AG20443 (cell line): ENCODE measurements at places on chromosomes 3 and 15.

DNA sequence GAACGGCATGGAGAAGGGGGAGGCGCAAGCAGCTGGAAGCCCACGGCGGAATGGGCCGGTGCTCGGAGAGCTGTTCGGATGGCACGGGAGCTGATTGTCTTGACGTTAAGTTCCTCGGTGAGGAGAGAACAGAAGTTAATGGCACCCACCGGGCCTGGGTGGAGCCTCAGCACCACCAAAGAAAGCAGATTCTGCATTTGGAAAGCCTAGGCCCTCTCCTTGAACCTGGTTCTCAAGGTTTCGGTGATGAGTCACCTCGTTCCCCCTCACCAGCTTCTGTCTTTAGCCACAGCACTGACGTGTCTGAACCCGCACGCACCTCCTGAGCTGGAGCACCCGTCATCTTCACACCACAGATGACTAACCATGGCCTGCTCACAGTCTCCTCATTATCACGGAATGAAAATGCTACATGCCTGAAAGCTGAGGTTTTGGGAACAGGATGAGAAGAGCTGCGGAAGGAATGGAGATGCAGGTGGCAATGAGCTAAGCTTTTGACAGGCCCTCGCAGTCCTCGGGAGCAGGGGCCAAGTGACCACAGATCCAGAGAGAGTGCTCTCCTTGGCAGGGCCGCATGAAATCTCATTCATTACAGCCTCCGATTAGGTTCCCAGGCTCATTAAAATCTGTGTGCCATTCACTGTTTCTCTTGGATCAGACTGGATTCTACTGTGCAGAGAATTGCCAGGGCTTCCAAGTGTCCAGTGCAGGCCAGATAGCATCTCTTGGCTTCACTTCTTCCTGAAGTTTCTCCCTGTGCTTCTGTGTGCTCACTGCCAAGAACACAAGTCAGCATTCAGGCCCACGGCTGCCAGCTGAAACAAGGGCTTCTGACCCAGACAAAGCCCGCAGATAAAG, 96.3 kb upstream of the DLG1 start:
- peak; percentile 97 for DNase-seq

- DNase-seq = no peak
Measured at GRCh38 chr3:140166861-140167599, 232.0 kb downstream of the CLSTN2 start.

GRCh38 chr3:159390656-159391212, 588.9 kb downstream of the MFSD1 start:
- DNase-seq = no peak

DNA sequence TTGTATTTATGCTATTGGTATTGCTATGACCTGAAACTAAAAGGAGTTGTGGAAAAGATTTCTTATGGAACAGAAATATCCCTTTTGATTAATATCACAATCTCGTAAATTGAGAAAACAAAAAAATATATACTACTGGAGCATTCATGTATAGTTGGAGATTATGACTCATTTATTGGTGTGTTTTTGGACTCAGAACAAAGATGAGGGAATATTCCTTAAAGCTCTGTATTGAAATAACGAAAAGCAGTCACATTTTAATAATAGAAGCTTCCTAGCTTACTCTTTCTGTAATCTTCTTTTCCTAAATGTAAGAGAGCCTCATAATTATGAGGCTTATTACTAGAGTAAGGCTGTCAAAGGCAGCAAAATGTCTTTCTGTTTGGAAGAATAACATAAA, 14.3 kb downstream of the CTNNB1 start:
- DNase-seq = no peak

- DNase-seq = peak; percentile 72
Measured at GRCh38 chr3:129557548-129557894, 14.5 kb downstream of the H1-8 start.

DNA sequence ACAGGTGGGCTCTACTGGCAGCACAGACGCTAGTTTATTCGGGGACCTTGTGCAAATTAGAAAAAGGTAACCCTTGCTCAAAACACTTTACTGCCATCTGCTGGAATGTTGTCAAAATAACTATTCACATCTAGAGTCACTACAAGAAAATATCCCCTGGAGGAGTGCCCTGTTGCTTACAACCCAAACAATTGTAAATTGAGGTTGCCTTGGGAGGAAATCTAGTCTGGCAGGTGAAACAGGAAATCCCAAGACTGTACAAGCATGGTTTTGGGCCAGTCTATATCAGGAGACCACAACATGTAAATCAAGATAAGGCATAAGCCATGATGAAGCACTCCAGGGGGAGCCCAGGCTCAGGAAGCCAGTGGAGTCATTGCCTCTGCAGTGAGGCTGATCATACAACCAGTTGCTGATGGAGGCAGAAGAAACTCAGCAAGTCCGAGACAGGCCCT, 136.8 kb upstream of the ACP3 start:
- peak; percentile 52 for DNase-seq

DNA sequence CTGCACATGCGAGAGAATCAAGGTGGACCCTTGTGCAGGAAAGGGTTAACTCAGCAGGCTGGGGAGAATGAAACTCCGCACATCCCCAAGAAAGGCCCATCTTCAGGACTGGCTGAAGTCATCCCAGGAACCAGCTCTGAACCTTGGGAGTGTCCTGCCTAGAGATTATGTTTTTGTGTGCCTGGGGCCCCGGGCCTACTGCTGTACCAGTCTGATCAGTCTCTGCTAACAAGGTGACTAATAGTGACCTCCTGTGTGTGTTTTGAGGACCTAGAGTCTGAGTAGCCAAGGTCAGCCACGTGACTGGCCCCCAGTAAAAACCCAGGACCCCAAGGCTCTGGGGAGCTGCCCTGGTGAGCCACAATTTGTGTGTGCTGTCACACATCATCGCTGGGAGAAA, 58.2 kb downstream of the CYFIP1 start:
- DNase-seq = no peak

- no peak for DNase-seq
Measured at GRCh38 chr3:22728406-22728805, 474.7 kb upstream of the UBE2E2 start.

DNA sequence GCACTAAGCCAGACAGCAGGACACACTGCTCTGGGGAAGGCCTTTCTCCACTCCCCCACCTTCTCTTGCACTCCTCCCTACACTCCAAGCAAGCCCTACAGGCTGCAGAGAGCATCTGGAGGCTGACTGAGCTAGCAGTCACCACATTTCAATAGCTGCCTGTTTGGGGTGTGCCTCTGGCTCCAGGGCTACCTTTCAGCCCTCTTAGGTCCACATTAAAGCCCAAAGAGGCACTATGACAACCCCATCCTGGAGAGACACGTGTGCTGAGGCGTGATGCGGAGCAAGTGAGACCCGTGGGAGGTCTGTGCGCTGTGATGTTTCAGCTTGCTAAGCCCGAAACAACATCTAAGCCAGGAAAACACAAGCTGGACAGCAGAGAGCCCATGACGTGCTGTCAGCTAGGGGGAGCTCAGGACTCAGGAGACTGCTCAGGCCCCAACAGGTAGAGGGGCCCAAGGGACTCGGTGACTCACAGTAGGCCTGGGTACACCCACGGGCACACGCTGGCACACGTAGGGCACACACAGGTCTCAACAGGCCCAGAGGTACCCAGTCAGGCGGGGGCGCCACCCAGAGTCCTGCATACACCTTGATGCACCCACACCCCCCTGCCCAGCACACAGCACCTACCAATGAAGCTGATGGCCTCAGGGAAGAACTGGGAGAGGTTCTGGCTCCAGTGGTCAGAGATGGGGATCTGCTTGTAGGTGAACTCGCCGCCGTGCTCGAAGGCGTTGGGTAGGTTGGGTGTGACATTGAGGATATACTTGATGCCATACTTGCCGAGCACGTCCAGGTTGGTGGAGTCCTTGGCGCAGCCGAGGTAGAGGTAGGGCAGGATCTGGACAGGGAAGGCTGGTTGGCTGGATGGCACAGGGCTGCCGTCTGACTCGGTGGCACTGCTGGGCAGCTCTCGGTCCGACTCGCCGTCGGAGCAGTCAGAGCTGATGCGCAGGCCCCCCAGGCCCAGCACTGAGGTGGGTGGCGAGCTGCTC, 2.8 kb downstream of the DUSP7 start:
- DNase-seq = no peak

- DNase-seq = peak; percentile 45
Measured at GRCh38 chr3:12178091-12178820, 19.5 kb upstream of the TIMP4 start.

- peak; percentile 75 for DNase-seq
Measured at GRCh38 chr15:70362886-70363285, 265.2 kb upstream of the TLE3 start.

DNA sequence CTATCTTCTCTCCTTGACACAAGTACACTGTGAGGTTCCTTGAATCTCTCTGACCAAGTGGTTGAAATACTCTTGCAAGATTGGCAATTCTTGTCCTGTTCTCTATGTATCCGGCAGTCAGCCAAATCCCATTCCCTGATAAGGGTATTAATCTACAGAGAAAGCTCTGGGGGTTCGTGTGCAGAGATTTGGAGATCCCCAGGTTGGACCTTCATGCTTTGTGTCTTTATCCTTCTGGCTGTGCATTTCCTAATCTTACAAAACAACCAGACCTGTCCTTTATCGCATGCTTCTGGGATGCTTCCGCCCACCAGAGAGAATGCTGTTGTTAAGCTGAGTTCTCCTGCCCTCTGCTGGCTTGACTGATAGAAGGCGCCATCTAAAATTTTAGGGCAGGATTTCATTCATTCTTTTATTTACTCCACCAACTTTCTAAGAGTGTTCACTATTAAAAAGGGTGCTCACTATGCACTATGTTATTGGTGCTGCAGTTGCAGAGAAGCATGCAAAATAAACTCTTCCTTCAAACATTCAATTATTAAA, 8.6 kb upstream of the SST start:
- DNase-seq = peak; percentile 77

- DNase-seq = no peak
Measured at GRCh38 chr3:16460886-16461285, 52.6 kb downstream of the RFTN1 start.

GRCh38 chr15:53453253-53454105, 306.0 kb downstream of the WDR72 start:
- no peak for DNase-seq

- no peak for DNase-seq
Measured at GRCh38 chr3:29137601-29138000, 143.3 kb upstream of the RBMS3 start.

DNA sequence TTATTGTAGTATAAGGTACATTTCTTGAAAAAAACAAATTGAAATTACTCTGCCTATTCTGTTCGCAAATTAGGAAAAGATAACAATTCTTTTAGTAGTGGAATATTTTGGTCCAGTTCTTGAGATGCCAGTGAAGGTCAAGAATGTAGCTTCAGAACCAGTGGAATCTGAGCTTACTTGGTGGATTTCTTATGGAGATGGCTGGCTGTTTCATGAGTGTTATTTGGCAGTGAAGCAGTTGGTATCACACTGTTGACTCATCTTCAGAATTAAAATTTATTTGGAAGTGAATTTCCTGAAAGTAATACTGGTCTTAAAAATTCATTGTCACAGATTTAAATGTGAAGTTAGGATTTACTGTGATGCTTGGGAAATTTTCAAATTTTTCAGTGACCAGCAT, 19.1 kb downstream of the RNF13 start:
- peak; percentile 47 for DNase-seq

DNA sequence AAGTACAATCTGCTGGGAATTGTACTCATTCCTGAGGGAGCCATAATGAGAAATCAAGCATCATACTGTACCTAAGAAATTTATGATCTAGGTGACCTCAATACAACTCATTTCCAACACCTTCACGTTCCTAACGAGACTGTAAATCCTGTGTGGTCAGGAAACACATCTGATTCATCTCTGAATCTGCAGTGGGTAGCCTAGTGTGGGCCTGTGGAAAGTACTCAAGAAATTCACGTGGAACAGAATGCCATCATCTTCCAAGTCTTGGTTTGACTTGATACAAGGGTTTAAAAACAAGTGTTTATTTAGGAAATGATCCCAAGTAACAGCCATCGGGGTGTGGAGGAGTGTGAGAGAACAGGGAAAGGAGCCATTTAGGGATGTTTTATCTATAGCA, 568.9 kb downstream of the EDEM1 start:
- no peak for DNase-seq

- DNase-seq = no peak
Measured at GRCh38 chr3:179615458-179616173, 11.0 kb downstream of the NDUFB5 start.
